ENCODE measurements at places on chromosomes 13 and 19.
A peak's percentile ranks its signal among the peaks of the same experiment; 100 is the strongest.

- peak overlapping the region; percentile 82 for H3K4me3 ChIP-seq
- peaks cover 5% of the 10 kb centered on the region for H3K27me3 ChIP-seq
- H3K4me1 ChIP-seq: peaks cover 7% of the 10 kb centered on the region
- H3K36me3 ChIP-seq: no peaks in the 10 kb centered on the region
- peak overlapping the region; percentile 95 for H3K27ac ChIP-seq
Measured at GRCh38 chr19:7637374-7638256, 705 bp downstream of the STXBP2 start.

DNA sequence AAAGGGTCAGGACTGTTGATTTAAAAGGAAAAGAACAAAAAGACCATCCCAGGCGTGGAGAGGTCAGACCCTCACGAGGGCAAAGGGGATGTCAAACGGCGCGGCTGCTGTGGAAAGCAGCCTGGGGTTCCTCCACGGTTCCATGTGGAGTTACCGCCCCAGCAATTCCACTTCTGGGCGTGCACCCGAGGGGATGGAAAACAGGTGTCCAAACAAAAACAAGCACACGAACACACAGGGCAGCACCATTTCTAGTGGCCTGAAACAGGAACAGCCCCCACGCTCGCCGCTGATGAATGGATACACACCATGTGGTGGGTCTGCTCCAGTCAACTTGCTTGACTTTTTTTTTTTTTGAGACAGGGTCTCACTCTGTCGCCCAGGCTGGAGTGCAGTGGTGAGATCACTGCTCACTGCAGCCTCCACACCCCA is 11.2 kb downstream of the AP3D1 start:
- no peak overlapping the region for H3K4me3 ChIP-seq
- H3K27me3 ChIP-seq: no peaks in the 10 kb centered on the region
- H3K36me3 ChIP-seq: peaks cover 46% of the 10 kb centered on the region
- no peak for DNase-seq

DNA sequence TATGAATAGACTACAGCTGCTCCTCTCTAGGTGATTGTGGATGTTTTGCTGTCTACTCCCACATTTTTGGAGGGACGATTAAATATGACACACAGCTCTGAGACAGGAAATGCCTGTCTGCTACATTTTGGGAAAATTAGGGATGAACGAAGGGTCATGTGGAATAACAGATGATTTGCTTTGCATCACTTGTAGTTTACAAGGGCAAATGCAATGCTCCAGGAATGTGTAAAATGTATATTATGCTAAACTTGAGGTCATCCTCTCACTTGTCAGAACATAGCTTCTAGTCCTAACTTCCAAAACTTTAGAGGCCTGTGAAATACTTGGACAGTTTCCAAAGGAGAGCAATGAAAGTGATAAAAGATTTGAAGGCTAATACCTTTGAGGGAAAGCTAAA is 284.2 kb upstream of the DACH1 start:
- no peaks in the 10 kb centered on the region for H3K36me3 ChIP-seq
- DNase-seq: no peak
- no peaks in the 10 kb centered on the region for H3K4me1 ChIP-seq
- no peak overlapping the region for H3K4me3 ChIP-seq

DNA sequence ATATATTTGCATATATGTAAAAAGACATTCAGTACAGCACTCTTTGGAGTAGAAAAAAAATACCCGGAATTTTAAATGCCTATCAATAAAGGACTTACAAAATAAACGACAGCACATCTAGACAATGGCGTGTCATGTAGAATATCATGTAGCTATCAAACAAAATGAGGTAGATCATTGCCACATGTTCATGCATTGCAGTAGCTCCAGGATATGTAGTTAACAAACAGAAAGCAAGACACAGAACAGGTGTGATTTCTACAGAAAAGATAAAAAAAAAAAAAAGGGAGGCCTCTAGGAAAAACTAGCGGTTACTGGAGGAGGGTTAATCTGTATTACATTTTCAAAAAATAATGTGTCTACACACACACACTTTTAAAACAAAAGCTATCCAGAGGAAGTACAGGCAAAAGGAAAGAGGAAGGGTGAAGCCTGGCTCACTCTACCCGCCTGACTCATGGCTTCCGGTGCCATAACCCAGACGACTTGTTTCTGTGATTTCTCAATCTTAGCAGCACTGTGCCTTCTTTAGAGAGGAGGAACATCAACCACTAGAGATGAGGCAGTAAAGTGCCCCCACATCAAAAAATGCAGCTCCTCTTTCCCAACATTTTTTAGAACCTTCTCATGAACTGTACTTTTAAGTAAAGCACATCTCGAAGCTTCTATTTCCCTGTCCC is 6.9 kb downstream of the KCTD12 start:
- peak overlapping the region; percentile 58 for H3K27ac ChIP-seq
- no peaks in the 10 kb centered on the region for H3K36me3 ChIP-seq
- H3K4me3 ChIP-seq: no peak overlapping the region
- H3K27me3 ChIP-seq: no peaks in the 10 kb centered on the region
- peaks cover 6% of the 10 kb centered on the region for H3K4me1 ChIP-seq

DNA sequence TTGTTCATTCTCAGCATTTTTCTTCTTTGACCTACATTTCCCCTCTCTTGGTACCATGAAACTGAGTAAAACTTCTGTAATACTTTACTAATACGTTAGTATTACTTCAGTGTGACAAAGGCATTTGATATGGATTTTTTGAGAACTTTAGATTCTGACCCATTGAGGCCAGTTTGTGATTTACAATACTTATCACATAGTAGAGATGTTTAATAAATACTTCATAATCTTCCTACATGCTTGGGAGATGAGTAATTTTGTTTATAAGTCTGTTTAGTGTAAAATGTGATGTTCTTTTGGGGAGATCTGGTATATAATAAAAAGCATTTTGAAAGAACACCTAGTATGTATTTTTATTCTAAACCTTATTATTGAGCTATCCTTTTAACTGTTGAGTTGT is 29.7 kb downstream of the GTF2F2 start:
- H3K27ac ChIP-seq: no peak overlapping the region
- DNase-seq: no peak
- H3K36me3 ChIP-seq: no peaks in the 10 kb centered on the region
- no peaks in the 10 kb centered on the region for H3K27me3 ChIP-seq
- H3K4me3 ChIP-seq: no peak overlapping the region

DNA sequence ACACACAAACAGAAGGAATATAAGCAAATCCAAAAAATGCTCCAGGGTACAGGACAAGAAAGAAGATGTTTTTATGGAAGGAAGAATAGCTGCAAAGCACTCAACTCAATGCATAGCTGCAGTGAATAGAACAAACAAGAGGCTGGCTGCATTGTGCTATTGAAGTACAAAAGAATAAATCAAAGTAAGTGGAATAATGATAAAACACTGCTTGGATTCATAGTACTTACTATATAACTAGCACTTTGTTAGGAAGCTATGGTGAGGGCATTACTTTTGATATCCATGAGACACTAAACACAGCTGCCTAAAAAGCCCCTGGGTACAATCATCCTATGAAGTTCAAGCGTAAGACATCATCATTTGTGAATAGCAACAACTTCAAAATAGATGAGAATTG is 350.1 kb downstream of the PCDH9 start:
- no peaks in the 10 kb centered on the region for H3K27me3 ChIP-seq
- H3K4me1 ChIP-seq: no peaks in the 10 kb centered on the region
- H3K36me3 ChIP-seq: no peaks in the 10 kb centered on the region
- no peak overlapping the region for H3K27ac ChIP-seq
- DNase-seq: no peak

DNA sequence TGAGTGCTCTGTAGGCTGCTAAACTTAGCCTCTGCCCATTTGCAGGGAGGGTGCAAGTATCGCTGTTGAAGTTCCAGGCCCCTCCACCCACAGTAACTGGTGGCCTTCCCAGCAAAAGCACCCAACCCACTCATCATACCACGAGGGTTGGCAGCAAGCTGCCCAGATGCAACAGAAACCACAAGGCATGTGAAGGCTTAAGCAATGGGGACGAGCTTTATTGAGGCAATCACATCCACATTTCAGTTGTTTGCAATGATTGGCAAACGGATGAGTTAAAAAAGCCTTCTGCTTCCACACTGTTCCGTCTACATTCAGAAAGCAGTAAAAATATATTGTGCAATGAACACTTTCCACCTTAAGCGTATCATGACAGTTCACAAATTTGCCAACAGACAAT is 10.3 kb downstream of the GJB6 start:
- no peaks in the 10 kb centered on the region for H3K36me3 ChIP-seq
- H3K27ac ChIP-seq: no peak overlapping the region
- H3K4me3 ChIP-seq: no peak overlapping the region
- DNase-seq: peak; percentile 73
- peaks cover 9% of the 10 kb centered on the region for H3K27me3 ChIP-seq

DNA sequence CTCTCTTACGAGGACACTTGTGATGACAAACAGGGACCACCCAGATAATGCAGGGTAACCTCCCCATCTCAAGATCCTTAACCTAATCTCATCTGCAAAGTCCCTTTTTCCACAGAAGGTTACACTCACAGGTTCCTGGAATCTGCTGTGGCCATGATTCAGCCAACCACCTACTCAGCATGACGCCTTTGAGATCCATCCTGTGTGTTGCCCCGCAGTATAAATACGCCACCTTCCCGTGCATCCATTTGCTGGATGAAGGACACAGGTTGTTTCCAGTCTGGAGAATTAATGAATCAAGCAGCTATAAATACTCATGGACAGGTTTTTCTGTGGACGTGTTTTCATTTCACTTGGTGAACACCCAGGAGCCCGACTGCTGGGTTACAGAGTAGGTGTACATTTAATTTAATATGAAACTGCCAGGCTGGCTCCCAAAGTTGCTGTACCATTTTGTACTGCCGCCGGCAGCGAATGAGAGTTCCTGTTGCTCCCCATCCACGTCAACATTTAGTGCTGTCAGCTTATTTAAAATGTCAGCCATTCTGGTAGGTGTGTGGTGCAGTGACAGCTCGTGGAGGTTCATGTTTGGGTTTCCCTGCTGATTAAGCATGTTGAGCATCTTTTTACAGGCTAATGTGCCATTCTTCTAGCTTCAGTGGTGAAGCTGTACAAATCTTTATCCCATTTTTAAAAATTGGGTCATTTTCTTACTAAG is 40.2 kb downstream of the ELL start:
- no peak overlapping the region for H3K4me3 ChIP-seq
- H3K4me1 ChIP-seq: peaks cover 80% of the 10 kb centered on the region
- no peak for DNase-seq
- H3K27me3 ChIP-seq: no peaks in the 10 kb centered on the region

DNA sequence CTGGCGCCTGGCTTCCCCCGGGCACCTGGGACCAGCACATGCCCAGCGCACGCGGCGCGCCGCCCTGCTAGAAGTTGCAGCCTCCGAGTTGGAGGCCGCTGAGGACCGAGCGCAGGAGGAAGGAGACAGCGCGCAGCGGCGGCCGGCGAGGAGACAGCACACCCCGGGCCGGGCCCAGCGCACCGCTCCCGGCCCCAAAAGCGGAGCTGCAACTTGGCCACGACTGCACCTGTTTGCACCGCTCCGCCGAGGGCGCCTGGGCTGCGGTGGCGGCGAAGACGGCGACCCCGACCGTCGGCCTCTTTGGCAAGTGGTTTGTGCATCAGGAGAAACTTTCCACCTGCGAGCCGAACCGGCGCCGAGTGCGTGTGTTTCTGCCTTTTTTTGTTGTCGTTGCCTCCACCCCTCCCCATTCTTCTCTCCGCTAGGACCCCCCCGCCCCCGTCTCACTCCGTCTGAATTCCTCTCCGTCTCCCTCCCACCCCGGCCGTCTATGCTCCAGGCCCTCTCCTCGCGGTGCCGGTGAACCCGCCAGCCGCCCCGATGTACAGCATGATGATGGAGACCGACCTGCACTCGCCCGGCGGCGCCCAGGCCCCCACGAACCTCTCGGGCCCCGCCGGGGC is at the start of gene SOX1:
Gene SOX1, plus strand, starts transcription at position 34 of the 626 bp plus-strand sequence. Its CDS starts 510 bp downstream, at position 544.
- no peak within 1 kb of the TSS for H3K27ac ChIP-seq
- no peaks in the 10 kb centered on the region for H3K4me1 ChIP-seq
- peaks cover 83% of the 10 kb centered on the region for H3K27me3 ChIP-seq
- peak within 1 kb of the TSS; percentile 2 for H3K4me3 ChIP-seq
- H3K36me3 ChIP-seq: no peaks in the 10 kb centered on the region
- DNase-seq: no peak
